AG09309 (cell line): ENCODE measurements at places on chromosomes 6 and 20.

GRCh38 chr6:74250161-74250818 lies 554.3 kb downstream of the CD109 start:
- no peak for DNase-seq

- no peak for DNase-seq
These were observed 194.8 kb downstream of the MAFB start for GRCh38 chr20:40494248-40494647.

GRCh38 chr6:79687759-79688158 lies 56.6 kb downstream of the SH3BGRL2 start:
- DNase-seq = no peak

DNA sequence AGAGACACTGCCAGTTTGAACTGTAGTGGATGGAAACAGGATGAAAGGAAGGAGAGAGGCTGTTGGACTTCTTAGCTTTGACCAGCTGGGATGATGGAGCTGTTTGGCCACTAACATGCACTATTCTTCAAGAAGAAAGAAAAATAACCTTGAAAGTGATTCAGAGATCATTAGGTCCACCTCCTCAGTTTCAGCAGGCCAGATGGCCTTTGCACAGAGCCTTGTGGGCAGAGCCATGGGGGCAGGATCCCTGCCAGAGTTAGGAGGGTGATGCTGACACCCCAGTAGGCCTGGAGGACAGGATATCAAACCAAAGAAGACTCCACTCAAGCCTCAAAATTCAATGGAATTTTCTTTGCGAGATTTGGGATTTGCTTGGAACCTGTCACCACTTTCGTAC lies 74.5 kb upstream of the TMEM181 start:
- no peak for DNase-seq

GRCh38 chr6:158987657-158988056 lies 12.3 kb downstream of the RSPH3 start:
- no peak for DNase-seq

DNA sequence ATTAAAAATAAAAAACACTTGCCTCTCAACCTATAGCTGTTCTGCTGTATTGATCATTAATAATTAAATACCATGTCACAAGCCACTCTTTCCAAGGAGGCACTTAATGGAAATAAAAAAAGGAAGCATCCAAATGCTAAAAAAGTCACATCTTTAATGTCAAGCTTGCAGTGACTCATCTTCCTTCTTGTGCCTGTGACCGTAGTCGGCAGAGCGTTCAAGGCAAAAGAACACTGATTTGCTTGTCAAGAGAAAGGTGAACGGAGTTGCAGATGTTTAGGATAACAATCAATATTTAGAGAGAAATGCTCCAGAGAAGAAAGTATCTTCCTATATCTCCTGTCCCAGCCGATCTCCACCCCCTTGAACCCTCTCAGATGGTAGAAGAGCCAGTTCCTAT lies 341.0 kb upstream of the OPRM1 start:
- no peak for DNase-seq

- DNase-seq = no peak
These were observed 9.8 kb downstream of the DUSP15 start for GRCh38 chr20:31860390-31861134.

- DNase-seq = no peak
These were observed 158.6 kb upstream of the RIMS1 start for GRCh38 chr6:71727632-71728294.

GRCh38 chr6:92354270-92354829 lies 1065.0 kb downstream of the EPHA7 start:
- DNase-seq = no peak

DNA sequence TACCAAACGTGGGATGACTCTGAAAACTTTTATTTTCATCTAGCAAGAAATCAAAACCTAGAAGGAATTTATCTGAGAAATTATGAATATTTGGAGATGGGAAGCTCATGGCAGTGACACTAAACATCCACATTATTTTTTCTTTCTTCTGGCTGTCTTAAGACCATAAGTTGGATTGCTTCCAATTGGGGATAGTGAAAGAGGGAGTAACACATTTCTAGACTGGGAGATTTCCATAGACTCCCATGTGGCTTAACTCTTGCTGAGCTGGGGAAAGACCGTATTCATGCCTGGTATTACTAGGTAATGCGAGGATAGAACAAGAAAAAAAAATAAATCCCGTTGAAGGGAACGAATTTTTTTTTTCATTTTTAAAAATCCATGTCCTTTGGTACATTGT lies 120.0 kb downstream of the UTRN start:
- no peak for DNase-seq

DNA sequence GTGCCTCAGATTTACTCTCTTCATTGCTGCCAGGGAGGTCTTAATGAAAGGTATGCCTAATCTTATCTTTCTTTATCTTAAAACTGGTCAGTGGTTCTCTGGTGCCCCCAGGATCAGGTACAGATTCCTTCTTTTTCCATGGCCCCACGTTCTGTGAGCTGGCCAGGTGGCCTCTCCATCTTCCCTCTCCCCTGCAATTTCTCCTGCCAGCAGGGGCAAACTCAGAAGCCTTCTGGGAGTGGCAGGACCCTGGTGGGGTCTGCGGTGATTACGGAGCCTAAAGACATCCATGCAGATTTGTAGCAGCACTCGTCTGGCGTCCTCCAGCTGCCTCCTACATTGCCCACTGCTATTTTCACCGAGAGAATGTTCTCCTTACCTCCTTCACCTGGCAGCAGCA lies 95.8 kb downstream of the CCDC170 start:
- no peak for DNase-seq

GRCh38 chr6:968791-969190 lies 275.9 kb upstream of the EXOC2 start:
- DNase-seq = no peak

GRCh38 chr6:167572841-167573271 lies 248.0 kb downstream of the TTLL2 start:
- no peak for DNase-seq

GRCh38 chr20:24303393-24304170 lies 165.8 kb upstream of the SYNDIG1 start:
- DNase-seq = no peak

GRCh38 chr6:2796861-2797260 lies 31.7 kb downstream of the WRNIP1 start:
- DNase-seq = no peak

- DNase-seq = no peak
These were observed 28.5 kb downstream of the ERMARD start for GRCh38 chr6:169779896-169780295.

DNA sequence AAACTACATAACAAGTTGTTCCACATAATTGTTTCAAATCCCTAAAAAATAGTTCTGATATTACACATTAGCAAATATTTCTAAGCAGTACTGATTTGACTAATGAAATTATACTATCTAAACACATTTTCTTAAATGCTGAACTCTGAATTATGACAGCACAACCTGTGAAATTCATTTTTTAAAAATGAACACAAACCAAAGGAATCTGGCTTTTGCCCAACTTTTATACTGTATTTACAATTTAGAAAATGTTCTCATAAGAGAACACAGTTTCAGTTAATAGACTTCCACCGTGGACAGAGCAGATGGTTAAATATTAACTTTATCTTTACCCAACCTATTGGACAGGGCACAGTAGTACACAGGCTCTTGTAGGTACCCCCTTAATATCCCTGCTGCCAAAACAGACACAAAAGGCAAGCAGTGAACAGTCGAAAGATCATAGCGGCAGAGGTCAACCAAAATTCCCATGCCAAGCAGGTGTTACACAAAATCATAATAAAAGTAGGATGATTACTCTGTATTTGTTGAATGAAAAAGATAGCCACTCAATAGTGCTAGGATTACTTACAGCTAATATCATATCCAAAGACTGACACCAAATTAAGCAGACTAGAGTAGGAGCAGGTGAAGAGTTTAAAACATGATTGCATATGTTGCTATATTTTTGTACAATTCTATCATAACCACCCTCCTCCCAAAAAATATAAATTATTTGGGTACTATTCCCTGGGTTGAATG lies 122.5 kb downstream of the RNGTT start:
- DNase-seq = no peak

GRCh38 chr6:34957231-34957783 lies 68.3 kb downstream of the ANKS1A start:
- no peak for DNase-seq

GRCh38 chr20:2759143-2759542 lies 41.3 kb downstream of the CPXM1 start:
- DNase-seq = no peak

DNA sequence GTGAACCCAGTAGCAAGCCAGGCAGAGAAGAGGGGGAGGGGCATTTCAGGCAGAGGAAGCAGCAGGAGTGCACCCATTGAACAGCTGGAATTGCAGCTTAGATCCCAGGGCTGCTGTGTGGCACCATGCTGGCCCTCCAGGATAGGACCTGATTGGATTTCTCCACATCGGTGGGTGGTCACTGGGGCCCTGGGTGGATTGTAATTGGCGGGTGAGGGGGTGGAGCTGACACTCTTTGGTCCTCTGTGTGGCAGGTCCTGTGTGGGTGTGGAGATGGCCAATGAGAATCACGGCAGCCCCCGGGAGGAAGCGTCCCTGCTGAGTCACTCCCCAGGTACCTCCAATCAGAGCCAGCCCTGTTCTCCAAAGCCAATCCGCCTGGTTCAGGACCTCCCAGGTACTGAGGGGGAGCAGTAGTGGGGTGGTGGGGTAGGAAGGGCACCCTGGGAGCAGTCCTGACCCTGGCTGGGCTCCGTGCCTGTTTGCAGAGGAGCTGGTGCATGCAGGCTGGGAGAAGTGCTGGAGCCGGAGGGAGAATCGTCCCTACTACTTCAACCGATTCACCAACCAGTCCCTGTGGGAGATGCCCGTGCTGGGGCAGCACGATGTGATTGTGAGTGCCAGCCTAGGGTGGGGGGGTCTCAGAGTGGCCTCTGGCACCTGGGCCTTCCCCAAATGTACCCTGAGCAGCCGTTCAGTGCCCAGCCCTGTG lies 4.4 kb downstream of the PCIF1 start:
- no peak for DNase-seq

- no peak for DNase-seq
These were observed 192.0 kb downstream of the ALDH8A1 start for GRCh38 chr6:134757911-134758361.

DNA sequence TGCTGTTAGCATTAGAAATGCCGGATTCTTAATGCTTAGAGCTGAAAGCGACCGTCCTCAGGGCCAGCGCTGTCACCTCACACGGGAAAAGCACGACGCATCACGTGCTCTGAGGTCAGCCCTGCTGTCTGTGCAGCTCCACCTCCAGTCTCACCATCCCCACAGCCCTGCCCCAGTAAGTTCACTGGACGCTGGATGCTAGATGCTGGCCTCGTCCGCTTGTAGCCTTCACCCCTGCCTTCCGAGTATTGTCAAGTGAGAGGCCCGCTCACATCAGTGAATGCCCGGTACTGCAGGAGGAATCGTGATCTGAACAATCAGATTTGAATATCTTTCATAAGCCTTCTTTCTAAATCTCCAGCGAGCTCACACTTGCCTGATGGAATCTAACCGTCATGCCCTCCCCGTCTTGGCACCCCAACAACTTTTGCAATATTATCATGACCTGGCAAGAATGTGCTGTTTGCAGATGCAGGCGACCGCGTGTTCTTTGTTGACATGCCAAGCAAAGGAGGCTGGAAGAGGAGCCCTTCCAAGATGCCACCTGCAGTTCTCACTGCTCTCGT lies 64.9 kb downstream of the DLL1 start:
- DNase-seq = no peak

GRCh38 chr6:13273931-13274706 lies 54.2 kb downstream of the TBC1D7 start:
- DNase-seq = no peak

DNA sequence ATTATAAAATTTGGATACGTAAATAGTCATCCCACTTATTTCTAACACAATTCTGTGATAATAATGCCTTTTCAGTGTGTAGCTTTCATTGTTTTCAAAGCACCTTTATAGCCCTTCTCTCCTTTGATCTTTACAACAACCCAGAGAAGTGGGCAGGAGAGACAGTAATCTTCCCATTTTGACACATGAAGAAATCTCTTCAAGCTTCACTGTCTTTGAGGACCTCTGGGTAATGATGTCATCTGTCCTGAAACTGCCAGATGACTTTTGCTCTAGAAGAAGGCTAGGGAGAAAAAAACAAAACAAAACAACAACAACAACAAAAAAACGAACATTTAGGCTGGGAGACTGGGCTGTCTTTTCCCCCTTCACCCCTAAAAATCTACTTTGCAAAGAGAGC lies 203.0 kb downstream of the KCNQ5 start:
- DNase-seq = no peak

DNA sequence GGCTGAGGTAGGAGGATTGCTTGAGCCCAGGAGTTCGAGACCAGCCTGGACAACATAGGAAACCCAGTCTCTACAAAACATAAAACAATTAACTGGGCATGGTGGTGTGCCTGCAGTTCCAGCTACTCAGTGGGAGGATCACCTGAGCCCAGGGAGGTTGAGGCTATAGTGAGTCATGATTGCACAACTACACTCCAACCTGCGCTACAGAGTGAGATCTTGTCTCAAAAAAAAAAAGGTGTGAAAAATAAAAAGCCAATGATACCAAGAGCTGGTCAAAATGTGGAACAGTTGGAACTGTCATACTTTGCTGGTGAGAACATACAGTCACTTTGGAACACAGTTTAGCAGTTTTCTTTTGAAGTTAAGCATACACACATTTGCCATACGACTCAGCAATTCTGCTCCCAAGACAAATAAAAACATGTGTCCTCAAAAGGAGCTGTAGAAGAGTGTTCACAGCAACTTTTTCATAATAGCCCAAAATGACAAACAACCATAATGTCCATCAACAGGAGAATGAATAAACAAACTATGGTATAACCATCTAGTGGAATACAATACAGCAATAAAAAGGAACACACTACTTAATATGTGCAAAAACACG lies 21.6 kb upstream of the FKBP5 start:
- DNase-seq = no peak

DNA sequence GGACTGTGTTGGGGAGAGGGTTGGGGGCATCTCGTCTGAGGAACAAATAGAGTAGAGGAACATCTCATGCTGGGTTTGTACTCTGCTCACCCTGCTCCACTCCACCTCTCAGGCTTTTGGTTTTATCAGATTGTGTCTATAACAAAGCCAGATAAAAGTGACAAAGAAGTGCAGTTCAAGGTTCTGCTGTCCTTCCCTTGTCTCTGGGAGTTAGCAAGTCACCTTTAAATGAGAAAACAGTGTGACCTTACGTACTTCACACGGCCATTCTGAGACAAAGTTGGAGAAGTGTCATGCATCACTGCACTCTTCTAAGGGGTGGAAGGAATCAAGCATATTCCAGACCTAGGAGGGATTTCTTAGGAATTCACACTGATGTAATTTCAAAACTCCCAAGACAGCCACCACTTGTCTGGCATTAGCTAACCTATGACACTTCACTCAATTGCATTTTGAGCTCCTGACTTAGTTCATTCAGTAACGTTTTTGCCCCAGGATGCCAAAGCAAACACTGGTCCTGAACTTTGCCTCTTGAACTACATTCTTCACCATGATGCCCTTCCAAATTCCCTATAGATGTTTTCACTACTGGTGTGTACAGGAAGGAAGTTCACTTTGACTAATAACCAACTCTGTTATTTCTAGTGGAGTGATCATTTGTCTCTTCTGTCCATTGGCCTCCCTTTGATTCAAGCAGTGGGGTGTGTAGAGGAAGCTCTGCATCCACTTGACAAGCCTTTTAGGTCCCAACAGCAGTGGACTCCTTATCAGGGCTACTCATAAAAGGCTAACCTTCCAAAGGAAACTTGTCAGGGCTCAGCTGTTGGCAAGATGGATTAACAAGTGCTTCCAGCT lies 647.6 kb upstream of the FLRT3 start:
- DNase-seq = no peak

- no peak for DNase-seq
These were observed 47.3 kb upstream of the CLIC5 start for GRCh38 chr6:46062991-46063390.

- DNase-seq = no peak
These were observed 3.0 kb downstream of the ARFRP1 start for GRCh38 chr20:63704749-63705117.

GRCh38 chr6:133809406-133809805 lies 79.5 kb upstream of the TCF21 start:
- DNase-seq = no peak
